ENCODE measurements at places on chromosomes 5 and 9. TPM values are rescaled to one million over a fixed set of nuclear protein-coding genes. Genes with fewer than 3 reads are reported as not detected.

The PRDM9 gene
- total RNA-seq, result not detected

GRCh38 chr5:63097286-63097685 is 518.7 kb downstream of the LRRC70 start:
- DNase-seq, result no peak

GRCh38 chr5:127210042-127210441 is 80.6 kb upstream of the MEGF10 start:
- no peak for DNase-seq

GRCh38 chr9:94720846-94721549 is 5.5 kb upstream of the AOPEP start:
- DNase-seq, result no peak

GRCh38 chr5:428219-428618 is 14.8 kb upstream of the EXOC3 start:
- peak; percentile 44 for DNase-seq

The TMEM174 gene
- not detected for total RNA-seq

- DNase-seq, result no peak
Measured at GRCh38 chr5:16457853-16458252, 7.7 kb downstream of the ZNF622 start.

The PCDHGB7 gene
- 2.6 TPM for total RNA-seq

- no peak for DNase-seq
Measured at GRCh38 chr9:134433909-134434882, 107.9 kb downstream of the RXRA start.

The ADAMTSL1 gene
- 0.95 TPM for total RNA-seq

- no peak for DNase-seq
Measured at GRCh38 chr5:76547891-76548524, 75.2 kb downstream of the F2RL2 start.

The TAS2R1 gene
- not detected for total RNA-seq

The PAIP2 gene
- 119 TPM for total RNA-seq

The DMRT3 gene
- total RNA-seq, result not detected

The CDKN2B gene
- total RNA-seq, result 22.3 TPM

DNA sequence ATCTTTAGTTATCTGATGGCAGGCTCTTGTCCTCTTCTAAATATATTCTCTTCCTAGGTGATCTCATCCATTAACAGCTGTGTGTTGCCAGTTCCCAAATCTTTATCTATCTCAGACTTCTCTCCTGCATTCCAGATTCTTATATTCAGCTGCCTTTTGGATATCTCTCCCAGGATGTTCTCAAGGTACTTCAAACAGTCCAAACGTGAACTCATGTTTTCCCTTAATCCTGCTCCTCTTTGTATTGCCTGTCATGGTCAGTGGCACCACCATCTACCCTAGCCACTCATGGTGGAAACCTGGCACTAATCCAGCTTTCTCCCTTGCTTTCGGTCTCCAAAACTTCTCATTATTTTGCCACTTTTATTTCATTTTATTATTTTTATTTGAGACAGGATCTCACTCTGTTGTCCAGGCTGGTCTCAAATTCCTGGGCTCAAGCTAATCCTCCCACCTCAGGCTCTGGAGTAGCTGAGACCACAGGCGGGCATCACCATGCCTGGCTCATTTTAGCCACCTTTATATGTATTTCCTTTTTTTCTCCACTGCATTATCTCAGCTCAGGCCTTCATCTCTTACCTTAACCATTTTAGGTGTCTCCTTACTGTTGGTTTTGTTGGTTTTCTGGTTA is 3.8 kb downstream of the ZFYVE16 start:
- no peak for DNase-seq

DNA sequence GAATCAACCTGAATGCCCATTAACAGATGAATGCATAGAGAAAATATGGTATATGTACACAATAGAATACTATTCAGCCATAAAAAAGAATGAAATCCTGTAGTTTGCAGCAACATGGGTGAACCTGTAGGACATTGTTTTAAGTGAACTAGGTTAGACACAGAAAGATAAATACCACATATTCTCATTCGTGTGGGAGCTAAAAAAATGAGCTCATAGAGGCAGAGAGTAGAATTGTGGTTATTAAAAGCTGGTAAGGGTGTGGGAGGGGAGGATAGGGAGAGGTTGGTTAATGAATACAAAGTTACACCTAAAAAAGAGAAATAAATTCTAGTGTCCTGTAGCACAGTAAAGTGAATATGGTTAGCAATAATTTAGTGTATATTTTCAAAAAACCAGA is 23.5 kb downstream of the PTTG1 start:
- DNase-seq, result no peak

GRCh38 chr9:75231167-75231566 is 142.9 kb downstream of the OSTF1 start:
- no peak for DNase-seq

The TNC gene
- 37.6 TPM for total RNA-seq

GRCh38 chr9:118121361-118121760 is 417.2 kb downstream of the TLR4 start:
- no peak for DNase-seq

DNA sequence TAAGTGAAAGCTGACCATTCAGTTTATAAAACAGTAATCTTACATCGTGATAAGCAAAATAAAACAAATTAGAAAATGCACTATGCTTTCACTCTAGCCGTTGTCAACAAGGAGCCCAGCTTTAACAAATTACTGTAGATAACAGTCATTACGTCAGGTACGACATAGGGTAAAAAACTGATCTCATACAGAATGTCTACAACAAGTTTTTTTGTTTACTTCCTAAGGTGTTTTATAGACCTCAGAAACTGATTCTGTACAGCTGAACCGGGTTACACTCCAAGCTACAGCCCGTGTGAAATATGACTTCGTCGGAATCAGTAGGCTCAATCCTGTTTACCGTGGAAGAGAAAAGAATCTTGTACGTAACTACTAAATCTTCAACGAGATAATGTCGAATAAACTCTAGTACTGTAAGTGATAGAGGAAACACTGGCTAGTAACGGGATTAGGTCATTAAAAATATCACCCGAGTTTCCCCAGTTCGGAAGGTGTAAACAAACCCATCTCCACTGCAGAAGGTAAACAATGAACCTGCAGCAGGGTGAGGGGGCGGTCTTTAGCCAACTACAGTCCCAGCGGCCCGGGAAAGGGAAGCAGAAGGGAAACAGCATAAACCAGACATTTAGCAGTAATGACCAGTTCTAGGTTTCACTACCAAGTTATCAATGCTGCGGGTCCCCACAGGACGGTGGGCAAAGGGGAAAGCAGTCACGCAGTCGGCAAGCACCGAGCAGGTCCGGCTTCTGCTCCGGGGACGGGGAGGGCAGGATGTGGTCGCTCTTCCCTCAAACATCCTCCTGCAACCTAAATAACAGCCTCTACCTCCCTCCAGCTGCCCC is 1.1 kb downstream of the RICTOR start:
- DNase-seq, result peak; percentile 74

GRCh38 chr9:18658804-18659705 is 185.1 kb downstream of the ADAMTSL1 start:
- peak; percentile 38 for DNase-seq

The RPP25L gene
- total RNA-seq, result 15.6 TPM

DNA sequence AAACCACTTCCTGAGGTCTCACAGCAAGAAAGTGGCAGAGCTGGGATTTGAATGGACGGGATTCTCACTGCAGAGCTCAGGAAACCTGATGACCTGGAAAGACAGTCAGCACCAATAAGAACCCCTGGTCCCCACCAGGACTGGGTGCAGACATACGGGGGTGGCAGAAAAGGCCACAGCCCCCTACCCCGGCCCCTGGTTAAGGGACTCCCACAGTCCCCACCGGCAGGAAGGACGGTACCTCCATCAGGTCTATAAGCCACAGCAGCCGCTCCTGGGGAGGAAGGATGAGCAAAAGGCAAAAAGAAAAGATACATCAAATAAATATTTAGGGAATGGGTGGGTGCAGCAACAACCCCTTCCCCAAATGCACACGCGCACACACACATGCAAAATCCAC is 32.0 kb upstream of the AKNA start:
- DNase-seq, result no peak

DNA sequence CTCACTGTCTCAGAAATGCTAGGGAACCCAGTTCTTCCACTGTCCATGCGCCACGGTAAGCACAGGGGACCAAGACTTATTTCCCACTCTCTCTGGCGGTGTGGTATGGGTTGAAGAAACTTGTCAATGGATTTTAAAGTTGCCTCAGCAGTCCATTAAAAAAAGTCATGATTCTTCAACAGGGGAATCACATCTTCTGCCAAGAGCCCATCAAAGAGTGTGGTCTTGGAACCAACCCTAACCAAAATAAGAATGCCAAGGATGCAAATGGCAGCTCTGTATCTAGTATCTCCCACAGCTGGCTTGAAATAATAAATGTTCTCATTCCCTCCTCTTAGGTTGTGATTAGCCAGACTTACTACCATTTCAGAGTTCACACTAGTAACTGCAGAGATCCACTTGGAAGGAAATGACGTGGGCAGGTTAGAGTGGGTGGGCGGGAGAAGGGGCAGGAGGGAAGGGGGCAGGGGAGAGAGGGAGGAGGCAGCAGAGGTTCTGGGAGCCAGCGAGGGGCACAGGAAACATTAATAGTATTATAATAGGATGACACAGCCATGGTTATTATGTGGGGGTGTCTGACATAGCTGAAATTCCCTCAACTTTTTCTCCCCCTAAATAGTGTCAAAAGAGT is 17.6 kb downstream of the PTCH1 start:
- DNase-seq, result no peak

- DNase-seq, result peak; percentile 90
Measured at GRCh38 chr5:57692582-57693487, 210.2 kb upstream of the ACTBL2 start.

DNA sequence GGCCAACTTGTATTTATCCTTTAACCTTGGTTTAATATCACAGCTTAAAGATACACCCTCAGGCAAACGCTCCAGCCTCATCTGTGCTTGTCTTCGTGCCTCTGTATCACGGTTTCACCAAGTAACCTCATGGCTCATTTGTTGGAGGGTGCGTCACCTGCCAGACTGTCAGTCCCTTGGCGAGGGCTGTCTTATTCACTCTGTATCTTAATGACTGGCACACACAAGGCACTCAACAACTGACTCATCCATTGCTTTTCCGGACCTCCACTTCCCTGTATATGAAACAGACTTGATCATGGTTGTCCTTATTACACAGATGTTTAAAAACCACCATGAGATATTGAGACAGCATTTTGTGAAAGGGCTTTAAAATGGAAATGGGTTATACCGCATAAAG is 28.0 kb downstream of the LCP2 start:
- no peak for DNase-seq

GRCh38 chr5:134490925-134491271 is 34.6 kb upstream of the JADE2 start:
- peak; percentile 38 for DNase-seq

DNA sequence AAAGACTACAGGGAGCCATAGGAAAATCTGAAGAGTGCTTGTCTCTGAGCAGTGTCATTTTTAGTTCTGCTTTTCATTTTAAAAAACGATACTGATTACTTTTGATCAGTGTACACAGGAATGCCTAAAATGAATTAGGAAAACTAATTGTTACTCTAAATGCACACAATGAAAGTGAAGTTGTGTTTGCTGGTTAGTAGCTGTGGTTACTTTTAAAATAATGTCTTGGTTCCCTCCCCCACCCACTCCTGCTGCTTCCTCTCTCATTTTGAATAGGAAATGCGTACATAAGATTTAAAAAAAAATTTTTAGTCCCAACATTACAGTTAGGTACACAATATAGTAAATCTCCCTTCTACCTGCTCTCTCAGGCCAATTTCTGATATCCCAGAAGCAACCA is 47.5 kb upstream of the PLPP1 start:
- no peak for DNase-seq

DNA sequence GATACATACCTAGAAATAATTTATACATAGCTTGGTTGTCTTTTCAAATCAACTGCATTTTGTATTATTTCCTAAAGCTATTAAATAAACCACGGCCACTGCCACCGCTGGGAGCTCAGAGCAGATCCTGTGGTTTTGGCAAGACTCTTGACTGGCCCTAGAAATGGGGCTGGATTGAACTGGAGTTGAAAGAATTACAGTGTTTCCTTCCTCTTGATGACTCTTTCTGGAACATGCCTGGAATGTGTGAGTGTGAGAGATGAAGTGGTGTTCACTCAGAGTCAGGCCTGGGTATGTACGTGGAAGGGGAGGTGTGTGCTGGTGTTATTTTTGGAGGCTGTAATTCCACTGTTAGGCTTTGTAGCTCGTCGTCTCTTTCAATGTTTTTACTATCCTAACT is 45.9 kb downstream of the TEK start:
- peak; percentile 60 for DNase-seq

The SPZ1 gene
- total RNA-seq, result not detected

DNA sequence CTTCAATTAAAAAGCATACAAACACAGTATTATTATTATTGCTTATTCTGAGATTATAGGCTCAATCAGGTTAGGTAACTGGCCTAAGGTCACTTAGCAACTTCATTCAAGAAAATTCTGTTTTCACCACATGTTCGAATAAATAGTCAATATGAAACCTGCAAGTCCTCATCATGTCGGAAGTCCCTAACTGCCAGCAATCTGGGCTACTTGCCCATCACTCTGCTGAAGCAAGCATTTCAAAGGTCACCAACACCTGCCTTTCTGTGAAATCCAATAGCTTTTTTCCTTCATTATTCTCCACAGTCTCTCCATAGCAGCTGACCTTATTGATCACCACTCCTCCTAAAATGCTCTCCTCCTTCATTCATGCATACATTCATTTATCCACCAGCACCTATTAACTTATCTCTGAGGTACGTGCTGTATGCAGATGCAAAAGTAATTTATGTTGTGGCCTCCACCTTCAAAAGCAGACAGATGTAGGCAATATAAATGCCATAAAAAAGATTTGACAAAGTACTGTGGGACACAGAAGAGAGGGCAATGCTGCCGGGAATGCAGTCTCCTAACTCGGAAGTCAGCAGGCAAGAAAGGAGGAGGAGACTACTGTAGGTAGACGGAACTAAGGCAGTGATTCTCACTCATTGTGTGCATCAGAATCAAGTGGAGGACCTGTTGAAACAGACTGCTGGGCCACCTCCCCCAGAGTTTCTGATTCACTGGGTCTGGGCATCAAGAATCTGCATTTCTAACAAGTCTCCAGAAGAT is 310.9 kb downstream of the BNC2 start:
- no peak for DNase-seq

The DDX4 gene
- not detected for total RNA-seq

DNA sequence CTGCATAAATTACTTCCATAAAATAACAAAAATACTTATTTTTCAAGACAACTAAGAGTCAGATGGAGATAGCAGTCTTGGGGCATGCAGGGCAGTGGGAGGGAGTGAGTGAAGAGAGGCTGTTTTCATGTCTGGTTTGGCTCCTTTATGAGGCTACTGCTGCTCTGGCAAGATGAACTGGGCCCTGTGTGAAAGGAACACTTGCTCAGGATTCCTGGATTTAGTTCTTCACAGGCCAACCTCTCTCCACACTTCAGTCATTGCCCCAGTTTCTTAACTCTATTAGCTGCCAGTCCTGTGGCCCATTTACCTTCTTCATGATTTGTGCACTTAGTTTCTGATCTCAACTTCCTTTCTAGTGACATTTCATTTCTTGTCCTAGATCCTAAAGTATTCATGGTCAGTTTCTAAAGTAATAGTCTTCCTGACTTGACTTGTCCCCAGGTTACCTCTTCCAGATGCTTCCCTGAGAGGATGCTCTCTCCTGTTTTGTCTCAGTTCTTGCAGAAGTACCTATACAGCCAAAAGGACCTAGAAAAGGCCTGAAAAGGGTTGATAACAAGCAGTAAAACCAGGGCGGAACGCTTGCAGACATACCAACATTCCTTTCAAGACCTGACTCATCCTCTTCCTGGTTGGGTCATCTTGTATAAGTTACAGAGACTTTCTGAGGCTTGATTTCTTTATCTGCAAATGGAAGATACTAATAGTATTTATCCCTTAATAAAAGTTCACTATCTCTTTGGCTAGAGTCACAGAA is 77.0 kb upstream of the ZFAND5 start:
- DNase-seq, result peak; percentile 77

The TMEM8B gene
- total RNA-seq, result 2.8 TPM

Data from SJSA1 (cell line).